ENCODE measurements at places on chromosomes 1 and 21.

- no peak for DNase-seq
These were observed 5.0 kb downstream of the CTRC start for GRCh38 chr1:15443281-15443680.

DNA sequence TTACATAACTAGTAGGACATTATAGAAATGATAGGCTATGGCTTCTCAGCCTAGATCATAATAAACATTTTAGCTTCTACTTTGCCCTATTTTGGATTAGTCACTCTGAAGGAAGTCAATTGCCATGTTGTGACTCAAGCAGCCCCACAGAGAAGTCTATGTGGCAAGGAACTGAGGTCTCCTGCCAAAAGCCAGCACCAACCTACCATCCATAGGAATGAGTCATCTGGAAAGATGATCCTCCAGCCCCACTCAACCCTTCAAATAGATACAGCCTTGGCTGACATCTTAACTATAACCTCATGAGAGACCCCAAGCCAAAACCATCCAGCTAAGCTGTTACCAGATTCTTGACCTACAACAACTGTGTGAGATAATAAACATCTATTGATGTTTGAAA lies 76.3 kb upstream of the BEND5 start:
- DNase-seq, result peak; percentile 73

DNA sequence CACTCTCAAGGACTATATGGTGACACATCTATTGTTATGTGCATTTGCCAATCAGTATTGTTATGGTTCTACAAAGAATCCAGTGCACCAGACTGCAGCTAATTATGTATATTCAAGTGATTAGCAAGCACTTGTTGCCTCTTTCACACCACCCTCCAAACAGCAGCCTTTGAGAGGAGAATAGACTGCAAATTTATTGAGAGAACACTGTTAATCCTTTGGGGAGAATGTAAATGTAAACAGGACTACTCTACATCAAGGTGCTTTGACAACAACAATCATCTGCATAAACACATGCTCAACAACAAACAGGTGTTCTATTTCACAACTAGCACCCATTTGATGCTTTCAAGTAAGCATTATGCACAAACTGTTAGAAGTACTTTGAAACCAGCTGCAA lies 117.4 kb downstream of the AKT3 start:
- no peak for DNase-seq

- DNase-seq, result no peak
These were observed 15.1 kb downstream of the TRIM45 start for GRCh38 chr1:117106478-117106877.

GRCh38 chr21:34022627-34023335 lies 50.6 kb upstream of the MRPS6 start:
- no peak for DNase-seq

- peak; percentile 24 for DNase-seq
These were observed 147.4 kb upstream of the USP24 start for GRCh38 chr1:55362558-55362957.

DNA sequence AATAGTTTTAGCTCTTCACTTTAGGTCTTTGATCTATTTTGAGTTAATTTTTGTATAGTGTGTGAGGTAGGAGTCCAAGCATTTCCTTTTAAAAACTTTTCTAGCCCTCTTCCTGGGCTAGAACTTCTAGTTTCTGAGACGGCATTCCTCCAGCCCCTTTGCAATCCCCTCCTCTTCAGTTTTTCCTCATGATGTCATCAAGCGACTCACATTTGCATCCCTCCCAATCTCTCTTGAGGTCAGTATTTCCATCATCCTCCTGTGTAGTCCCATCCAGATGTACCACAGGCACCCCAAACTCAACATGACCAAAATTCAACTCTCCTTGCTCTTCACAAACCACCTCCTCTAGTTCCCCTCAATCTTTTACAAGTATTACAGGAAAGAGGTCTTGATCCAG lies 10.7 kb downstream of the HMGN2 start:
- DNase-seq, result no peak

GRCh38 chr1:176119549-176119948 lies 87.5 kb downstream of the COP1 start:
- no peak for DNase-seq

DNA sequence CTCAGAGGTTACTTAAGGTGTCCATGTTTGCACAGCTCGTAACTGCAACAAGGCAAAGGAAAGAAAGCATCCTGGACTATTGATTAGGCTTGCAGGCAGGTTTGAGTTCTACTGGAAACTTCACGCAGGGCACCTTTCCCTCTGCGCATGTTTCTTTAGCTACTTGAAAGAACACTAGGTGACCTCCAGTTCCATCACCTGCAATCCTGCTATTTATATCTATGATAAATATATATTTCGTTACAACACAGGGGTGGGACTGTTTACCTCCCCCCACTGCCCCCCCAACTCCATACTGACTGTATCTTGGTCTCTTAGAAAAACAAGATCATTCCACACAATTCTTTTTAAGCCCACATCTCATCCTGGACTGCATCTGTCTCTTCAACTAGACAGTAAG lies 12.1 kb downstream of the SSBP3 start:
- no peak for DNase-seq

DNA sequence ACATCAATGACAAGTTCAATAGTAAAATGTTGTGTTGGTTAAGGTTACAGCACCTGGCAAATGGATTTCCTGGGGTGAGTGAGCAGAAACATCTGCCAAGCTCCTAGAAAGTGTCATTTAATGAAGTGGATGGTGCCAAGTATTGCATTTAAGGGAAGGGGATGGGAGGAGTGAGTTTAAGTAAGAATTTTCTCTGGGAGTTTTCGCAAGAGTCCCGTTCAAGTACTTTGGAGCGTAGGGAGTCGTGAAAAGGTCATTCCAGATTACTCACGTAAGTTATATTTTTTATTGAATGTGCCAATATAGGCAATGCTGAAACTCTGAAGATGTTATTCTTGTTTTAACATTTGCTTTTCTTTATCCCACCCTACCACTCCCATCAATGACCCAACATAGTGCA lies 117.4 kb upstream of the RAB3GAP2 start:
- DNase-seq, result no peak

DNA sequence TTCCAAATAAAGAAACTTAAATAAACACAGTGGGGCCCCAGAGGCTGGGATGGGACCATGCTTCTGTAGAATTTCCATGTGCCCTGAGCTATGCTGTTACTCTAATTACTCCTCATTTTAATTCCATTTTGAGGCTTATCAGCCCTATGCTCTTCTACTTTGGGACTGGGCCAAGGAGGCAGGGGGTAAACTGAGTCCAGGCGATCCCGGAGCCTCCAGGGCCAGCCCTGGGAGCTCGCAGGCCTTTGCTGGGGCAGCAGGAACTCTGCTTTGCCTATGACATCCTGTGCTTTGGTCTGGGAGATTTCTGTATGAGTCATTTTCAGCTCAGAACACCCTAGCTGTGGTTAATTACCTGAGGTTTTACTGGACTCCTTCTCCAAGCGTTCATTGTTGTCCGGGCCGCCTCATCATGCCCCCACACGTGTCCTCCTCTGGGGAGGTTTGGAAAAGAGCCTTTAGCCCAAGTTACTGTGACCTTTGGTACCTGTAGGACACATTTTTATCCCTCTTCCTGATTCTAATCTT lies 95.7 kb downstream of the RHOU start:
- DNase-seq, result peak; percentile 5

DNA sequence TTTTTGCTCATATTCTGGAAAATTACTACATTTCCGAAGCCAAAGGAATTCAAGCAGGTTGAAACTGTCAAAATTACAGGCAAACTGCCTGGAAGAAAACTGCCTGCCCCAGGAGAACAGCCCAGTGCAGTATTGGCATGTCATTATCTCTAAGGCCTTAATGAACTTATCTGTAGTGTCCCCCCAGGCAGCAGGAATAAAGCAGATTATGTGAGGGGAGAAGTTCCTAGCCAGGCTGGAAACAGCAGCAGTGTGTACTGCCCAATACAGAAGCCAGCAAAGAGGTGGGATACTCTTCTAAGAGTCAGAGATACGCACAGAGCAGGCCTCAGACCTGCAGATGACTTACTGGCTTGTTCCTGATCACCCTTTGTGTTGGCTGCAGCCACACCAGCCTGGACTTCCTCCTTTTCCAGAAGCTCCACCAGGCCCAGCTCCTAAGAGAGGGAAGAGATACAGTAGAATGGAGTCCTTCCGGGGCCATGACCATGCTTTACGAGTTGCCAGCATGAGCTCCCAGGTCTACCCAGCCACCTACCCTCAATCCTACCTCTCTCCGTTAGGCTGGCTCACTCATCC lies 11.7 kb downstream of the IQGAP3 start:
- DNase-seq, result no peak

DNA sequence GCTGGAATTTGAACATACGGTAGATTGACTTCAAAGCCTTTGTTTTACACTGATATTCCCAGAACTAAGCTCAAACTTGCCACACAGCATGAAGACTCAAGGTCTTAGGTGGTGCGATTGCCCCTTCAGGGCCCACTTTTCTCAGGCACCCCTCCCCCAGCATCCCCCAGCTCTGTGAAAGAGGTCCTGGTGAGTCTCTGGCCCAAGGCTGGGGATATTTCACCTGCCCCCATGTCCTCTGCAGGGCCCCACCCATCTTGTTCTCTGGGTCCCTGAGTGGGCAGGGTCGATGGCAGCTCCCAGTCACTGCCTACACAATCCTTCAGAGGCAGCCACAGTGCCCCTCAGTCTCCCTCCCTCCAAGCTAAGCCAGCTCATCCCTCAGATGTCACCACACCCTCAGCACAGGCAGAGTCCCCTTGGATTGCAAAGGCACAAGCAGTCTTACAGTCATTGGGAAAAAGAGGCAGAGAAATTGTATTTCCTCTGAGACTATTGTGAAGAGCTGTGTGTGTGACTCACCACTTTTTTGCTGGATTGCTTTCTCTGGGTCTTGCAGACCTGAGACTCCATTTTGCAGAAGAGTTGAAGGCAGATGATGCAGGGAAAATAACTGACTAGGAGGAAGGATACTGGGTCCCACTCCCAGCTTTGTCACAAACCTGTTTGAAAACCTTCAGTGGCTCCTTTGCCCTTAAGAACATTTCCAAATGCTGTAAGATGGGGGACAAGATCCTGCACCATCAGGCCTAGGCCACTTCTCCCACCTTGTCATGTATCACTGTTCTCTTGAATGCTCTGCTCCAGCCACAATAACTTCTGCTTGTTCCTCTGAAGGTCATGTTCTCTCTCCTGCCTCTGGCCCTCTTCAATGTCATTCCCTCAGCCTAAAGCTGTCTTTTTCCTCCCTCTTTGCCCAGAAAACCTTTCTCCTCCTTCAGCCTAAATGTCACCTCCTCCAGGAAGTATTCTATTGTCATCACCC lies 119.1 kb upstream of the GRIK3 start:
- DNase-seq, result no peak

DNA sequence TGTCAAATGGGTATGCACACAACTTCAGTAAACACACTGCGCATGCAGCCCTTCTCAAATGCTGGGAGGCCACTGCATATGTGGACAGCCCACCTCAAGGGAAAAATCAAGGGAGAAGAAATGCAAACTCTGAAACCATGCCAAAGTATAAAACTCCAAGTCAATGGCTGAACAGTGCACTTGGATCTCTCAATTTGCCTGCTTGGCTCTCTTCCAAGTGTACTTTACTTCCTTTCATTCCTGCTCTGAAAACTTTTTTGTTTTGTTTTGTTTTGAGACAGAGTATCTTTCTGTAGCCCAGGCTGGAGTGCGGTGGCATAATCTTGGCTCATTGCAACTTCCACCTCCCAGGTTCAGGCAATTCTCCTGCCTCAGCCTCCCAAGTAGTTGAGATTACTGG lies 18.8 kb upstream of the COP1 start:
- DNase-seq, result no peak

GRCh38 chr21:39788383-39788782 lies 43.4 kb downstream of the IGSF5 start:
- peak; percentile 40 for DNase-seq

DNA sequence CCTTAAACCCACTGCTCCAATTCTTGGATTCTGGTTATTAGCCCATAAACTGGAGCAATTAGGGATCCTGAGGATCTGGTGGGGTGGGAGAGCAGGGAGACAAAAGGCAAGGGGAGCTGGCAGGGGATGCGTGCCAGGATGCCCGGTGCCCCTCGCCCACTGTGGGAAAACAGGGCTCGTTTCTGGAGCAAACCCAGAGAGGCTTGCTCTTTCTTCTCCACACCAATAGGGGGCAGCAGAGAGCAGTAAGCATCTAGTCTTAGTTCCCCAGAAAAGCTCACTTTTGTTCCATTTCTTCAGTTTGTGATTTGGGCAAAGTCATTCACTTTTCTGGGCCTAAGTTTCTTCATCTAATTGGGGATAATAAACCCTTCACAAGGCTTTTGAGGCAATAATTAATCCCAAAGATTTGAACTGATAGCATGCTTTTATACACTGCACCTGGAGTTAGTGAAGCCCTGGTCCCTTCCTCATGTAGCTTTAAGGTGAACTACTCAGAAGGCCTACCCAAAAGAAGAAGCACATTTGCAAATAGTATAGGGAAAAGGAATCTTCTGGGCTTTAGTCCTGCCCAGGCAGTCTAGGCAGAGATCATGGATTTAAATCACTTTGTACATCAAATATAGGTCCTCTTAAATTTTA lies 160.6 kb upstream of the USP24 start:
- no peak for DNase-seq
